ENCODE measurements at places on chromosomes 12 and 14.

DNA sequence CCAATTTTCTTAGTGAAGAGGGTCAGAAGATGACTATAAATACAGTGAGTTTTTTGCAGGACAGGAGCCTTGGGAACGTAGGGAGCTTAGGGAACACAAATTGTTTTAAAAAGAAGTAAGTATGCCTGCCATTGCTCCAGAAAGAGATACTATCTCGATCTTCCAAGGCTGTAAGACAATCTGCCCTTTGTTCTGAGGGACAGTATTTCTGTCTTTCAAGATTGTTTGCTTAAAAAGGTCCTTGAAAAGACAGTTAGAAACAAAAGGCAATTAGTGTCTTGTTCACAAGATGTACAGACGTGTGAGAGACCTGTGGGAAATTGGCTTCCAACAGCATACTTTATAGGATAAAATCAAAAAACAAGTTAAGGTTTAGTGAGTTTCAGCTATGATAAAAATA lies 321.2 kb upstream of the FAR2 start:
- no peak for DNase-seq

DNA sequence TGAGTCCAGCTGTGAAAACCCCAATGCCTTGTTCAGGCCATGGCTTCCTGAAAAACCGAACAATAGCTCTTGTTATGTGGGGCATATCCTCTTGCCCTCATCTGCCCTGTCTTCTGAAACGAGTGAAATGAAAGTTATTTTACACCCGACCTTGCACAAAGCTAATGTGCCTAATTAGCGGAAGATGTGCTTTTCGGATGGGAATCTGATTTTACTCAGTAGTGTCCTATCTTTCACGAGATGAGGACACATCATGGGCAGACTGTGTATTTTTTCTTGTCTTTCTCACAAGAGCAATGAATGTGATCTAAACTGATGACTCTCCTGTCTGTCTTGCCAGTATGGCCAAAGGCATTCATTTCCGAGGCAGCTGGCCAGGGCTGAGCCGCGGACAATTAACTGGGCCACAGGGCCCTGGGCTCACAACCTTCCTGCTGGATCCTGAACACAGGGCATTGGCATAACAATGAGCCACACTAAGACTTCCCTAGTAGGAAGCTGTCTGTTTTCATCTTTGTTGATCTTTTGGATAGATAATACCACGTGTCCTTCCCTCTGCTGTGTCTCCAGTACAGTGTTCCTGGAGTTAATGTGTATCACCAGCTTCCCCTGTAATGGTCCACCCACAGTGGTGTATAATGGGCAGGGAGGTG lies 86.0 kb upstream of the HIF1A start:
- no peak for DNase-seq

DNA sequence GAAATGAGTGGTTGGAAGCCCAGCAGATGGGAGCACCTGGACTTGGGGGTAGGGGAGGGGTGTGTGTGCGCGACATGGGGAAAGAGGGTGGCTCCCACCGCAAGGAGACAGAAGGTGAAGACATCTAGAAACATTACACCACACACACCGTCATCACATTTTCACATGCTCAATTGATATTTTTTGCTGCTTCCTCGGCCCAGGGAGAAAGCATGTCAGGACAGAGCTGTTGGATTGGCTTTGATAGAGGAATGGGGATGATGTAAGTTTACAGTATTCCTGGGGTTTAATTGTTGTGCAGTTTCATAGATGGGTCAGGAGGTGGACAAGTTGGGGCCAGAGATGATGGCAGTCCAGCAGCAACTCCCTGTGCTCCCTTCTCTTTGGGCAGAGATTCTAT lies 9.2 kb downstream of the GABARAPL1 start:
- DNase-seq = no peak

DNA sequence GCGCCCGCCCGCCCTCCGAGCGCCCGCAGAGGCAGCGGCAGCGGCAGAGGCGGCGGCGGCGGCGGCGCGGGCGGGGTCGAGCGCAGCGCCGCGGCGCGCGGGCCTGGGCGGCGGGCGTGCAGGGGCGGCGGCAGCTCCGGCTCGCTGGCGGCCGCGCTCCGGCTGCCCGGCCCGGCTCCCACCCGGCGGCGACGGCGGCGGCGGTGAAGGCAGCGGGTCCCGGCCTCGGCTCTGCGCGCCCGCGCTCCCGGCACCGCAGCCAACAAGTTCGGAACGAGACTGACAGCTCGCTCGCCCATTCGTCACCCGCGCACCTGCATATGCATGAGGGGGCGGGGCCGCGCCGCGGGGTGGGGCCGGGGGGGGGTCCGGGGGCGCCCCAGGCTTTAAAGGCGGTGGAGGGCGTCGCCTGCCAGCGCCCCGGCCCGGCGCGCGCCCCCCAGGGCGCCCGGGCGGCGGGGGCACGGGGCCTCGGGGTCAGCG lies at the start of gene JAG2:
TSS of gene JAG2 (minus strand) at position 281 of the 483 bp plus-strand sequence. CDS start 356 bp downstream, outside the sequence.
- no peak for DNase-seq

- no peak for DNase-seq
Measured at GRCh38 chr12:63068857-63069442, 82.1 kb downstream of the AVPR1A start.

DNA sequence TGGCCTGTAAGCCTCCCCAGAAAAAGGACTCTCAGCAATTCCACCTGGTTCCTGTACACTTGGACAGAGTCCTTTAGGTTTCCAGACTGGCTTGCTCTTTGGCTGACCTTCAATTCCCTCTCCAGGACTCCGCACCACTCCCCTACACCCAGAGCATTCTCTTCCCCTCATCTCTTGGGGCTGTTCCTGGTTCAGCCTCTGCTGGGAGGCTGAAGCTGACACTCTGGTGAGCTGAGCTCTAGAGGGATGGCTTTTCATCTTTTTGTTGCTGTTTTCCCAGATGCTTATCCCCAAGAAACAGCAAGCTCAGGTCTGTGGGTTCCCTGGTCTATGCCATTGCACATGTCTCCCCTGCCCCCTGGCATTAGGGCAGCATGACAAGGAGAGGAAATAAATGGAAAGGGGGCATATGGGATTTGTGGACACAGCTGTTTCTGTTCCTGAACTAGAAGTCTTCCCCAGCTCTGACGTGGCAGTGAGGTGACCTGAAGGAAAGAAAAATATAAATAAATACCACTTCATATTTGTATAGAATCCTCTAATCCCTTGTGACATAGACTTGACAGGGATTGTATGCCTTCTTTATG lies 1.3 kb downstream of the RNASE7 start:
- no peak for DNase-seq

DNA sequence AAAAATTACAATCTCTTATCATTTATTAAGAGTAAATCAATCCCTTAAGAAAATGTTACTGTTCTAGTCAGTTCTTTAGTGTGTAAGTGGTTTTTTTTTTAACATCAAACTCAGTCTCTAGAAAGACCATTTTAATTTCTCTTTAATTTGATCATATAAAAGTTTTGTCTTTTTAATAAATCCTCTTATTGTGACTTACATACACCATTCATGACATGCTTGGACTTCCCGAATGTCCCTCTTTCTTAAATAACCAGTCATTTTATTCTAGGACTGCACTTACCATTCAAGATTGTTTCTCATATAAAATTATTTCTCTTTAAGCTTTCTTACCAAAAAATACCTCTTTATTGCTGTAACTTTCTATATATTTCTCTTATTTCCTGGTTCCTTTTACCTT lies 60.8 kb upstream of the EVL start:
- DNase-seq = no peak

DNA sequence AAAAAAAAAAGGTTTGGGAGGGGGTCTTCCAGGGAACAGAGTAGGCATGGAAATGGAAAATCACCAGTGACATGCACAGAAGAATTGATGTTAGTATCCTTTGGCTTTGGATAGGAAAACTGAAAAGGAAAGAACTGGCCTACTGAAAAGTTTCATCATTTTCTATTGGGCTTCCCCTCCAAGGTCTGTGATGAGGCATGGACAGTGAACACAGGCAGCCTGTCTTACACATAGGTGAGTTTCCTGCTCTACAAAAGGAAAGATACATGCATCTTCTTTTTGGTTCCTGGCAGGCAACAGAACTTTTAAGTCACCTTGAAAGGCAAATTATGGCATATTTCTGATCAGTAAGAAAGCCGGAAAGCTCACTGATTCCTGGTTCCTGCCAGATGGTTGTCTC lies 5.8 kb downstream of the BMAL2 start:
- DNase-seq = no peak

GRCh38 chr14:28142400-28143015 lies 624.1 kb upstream of the FOXG1 start:
- DNase-seq = no peak
